ENCODE measurements at places on chromosomes 2 and 18. TPM values are rescaled to one million over a fixed set of nuclear protein-coding genes. Genes with fewer than 3 reads are reported as not detected.

The FAM110C gene
- total RNA-seq, result not detected

The PDE6D gene
- 49.1 TPM for total RNA-seq

The CEBPZOS gene
- 18.4 TPM for total RNA-seq

The APLF gene
- total RNA-seq, result 1.5 TPM

The TMEM247 gene
- not detected for total RNA-seq

Data from mammary microvascular endothelial cell (primary cell).